Mammary epithelial cell (primary cell): ENCODE measurements at places on chromosomes 4 and X.

GRCh38 chr4:48499551-48500066 lies 9.6 kb downstream of the ZAR1 start:
- no peak for DNase-seq

GRCh38 chr4:127249066-127249766 lies 383.5 kb upstream of the INTU start:
- peak; percentile 29 for DNase-seq

DNA sequence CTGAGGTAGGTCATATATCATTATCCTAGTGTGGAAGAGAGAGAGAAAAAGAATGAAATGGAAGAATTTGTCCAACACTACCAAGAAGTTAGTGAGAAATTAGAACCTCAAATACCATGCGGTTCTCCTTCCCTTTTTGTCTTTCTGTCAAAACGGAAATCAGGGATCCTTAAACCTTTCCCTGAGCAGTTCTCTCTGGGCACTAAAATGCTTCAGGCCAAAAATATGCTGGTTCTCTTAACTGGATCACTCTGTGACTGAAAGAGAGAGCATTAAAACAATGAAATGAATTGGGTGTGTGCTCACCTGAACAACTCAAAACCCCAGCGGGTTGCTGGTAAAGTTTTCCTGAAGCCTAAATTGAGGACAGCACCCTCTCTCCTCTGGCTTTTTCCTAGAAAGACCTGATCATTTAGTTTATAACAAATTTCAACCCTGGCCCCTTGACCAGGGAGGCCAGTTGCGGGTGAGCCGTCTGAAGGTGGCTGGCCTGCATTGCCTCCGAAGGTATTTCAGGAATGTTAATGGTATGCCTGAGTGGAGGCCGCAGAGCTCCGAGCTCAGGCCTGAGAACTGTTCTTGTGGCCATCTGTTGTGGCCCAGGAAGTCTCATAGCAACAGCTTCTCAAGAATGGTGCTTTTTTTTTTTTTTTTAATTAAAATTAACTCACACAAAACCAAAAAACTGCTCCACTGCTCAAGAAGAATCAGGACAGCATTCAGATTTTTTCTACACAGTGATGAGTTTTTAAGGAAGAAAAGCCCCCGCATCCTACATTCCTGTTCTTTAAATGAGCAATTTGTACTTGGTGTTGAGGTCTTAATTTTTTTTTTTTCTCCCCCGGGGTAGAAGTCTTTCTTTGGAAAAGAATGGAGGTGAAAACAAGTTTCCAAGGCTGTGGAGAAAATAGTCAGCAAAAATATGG lies 155.1 kb downstream of the SHROOM3 start:
- DNase-seq = peak; percentile 75

DNA sequence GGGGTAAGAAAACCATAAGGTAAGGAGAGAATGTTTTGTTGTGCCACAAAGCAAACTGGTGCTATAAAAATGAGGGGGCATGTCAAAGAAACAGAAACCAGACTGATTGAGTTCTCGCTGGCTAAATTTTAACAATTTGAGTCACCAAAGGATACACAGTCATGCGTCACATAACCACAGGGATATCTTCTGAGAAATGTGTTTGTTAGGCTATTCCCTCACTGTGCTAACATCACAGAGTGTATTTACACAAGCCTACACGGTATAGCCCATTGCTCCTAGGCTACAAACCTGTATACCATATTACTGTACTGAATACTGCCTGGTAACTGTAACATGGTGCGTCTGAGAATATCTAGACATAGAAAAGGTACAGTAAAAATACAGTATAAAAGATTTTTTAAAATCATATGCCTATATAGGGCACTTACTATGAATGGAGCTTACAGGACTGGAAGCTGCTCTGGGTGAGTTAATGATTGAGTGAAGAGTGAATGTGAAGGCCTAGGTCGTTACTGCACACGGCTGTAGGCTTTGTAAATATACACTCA lies 50.1 kb downstream of the FBXW7 start:
- DNase-seq = peak; percentile 83

GRCh38 chr4:76607266-76607799 lies 172.3 kb downstream of the SHROOM3 start:
- no peak for DNase-seq

- no peak for DNase-seq
Measured at GRCh38 chr4:7347981-7348380, 86.7 kb downstream of the PSAPL1 start.

DNA sequence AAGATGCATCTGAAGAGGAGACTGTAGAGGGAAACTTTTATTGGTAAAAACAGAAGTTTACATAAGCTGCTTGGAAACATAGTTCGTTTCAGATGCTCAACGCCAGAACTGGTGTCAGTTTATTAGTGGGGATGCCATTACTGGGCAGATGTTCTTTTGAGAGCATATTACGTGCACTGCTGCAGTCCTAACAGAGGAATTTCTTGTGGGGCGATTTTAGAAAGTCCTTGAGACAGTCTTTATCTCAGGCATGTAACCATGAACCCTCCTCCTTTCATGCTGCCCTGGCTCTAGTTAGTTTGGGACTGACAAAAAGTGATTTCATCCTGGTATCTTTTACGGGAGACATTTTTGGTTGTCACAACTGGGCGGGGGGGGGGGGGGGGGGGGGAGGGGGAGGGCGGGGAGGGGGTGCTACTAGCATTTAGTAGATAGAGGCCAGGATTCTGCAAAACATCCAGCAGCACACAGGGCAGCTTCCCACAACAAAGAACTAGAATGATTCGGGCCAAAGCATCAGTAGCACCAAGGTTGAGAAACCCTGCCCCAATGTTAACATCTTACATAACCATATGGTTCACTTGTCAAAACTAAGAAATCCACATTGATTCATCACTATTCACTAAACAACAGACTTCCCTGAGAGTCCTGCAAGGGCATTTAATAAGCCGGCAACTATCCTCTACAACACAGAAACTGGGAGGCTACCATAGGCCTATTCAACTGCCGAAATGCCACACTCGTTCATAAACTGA lies 118.6 kb upstream of the FTHL17 start:
- no peak for DNase-seq

DNA sequence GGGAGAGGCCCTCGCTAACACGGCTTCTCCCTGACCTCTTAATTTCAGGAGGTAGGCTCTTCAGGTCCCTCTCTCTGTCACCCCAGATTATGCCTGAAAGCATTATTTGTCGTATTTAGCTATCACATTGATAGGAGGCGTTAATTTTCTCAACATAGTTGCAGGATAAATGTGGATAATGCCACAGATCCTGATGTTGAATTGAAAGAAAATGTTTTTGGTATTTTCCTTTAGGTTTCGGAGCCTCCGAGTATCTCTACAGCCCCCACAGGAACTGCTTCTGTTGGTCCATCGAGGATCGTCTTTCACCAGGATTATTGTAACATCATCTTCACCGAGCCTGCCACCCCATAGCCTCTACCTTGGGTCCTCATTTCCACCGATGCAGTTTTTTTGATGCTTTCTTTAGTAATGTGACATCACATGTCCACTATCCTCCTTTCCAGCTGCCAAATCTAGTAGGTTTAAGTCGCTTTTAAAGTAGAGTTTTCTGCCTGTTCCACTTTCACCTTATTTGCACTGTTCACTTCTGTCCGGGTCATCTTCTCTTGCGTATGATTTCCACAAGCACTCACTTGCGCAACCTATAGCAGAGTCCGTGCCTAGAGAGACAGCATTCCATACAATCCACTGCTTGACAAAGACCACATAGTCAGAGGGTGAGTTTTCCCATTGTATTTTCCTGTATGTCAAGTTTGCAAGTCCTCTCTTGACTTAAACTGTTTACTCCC lies 665 bp downstream of the TIGD2 start:
- DNase-seq = peak; percentile 92

- peak; percentile 38 for DNase-seq
Measured at GRCh38 chr4:11297201-11297600, 131.5 kb downstream of the HS3ST1 start.

- no peak for DNase-seq
Measured at GRCh38 chr4:1235381-1236102, 13.4 kb downstream of the CTBP1 start.

- peak; percentile 71 for DNase-seq
Measured at GRCh38 chr4:98601708-98602107, 56.7 kb downstream of the TSPAN5 start.

GRCh38 chr4:185534511-185534865 lies 819 bp downstream of the PDLIM3 start:
- no peak for DNase-seq

DNA sequence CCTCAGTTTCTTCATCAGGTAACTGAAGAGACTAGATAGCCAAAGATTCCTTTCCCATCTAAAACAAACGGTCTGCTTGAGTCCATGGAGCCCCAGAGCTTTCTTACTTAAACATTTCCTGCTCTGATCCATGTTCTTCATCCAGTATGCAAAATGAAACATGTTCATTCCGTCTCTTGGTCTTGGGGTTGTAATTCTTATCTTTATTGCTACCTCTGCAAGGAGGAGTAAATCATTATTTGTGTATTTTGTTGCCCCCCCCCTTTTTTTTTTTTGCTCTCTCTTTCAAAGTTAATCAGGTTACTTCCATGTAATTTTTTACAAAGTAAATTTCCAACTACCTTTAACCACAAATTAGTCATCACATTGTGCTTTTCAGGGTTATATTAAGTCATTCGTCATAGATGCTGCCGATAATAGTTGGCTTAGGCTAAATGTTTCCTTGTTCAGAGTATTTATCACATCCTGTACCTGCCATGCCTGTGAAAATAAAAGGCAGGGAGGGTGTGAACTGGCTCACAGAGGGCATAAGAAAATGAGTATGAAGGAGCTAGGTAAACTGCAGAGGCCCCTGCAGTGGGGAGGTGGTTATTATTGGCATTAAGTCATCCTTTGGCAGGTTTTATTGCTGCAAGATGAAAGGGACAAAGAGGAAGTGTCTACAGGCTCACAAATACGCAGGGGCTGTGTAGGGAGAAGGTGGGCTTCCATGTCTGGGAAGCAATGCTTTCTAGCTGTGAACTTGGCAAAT lies 76.7 kb upstream of the HS3ST1 start:
- peak; percentile 98 for DNase-seq

GRCh38 chr4:182555997-182556418 lies 312.8 kb downstream of the TENM3 start:
- peak; percentile 65 for DNase-seq
